ELR (cell line): ENCODE measurements at places on chromosomes 4 and X.

- no peak for DNase-seq
Observed at GRCh38 chr4:18012134-18012806, 9.3 kb downstream of the LCORL start.

- DNase-seq: peak; percentile 40
Observed at GRCh38 chr4:148998719-148999118, 556.5 kb upstream of the NR3C2 start.

DNA sequence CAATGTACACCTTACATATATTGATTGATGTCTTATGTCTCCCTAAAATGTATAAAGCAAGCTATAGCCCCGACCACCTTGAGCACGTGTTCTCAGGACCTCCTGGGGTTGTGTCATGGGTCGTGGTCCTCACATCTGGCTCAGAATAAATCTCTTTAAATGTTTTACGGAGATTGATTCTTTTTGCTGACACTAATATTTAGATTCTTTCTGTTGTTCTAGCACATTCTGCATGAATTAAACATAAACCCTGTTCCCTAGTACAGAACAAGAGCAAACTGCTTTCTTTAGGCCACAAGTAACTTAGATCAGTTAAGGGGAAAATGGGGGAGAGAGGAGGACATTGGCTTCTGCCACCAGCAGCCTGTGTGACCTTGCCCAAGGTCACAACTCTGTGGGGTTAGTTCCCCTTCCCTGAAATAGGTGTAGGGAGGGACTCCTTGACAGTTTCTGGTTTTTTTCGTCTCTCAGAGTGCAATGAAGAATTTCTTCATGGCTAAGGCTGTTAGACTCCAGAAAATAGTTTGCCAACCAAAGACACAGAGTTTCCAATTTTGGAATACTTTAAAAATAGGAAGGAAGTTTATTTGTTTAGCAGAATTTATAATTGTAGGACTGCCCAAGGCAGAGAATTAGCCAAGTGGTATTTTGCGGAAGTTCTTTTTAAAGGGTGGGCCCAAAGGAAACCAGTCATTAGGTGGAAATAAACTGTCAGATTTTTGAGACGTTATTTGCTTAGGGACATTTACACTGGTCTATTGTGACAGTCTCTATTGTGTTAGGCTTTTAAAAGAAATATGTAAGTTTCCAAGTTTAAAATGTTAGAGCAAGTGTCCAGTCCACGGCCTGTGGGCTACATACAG lies 29.4 kb downstream of the PTTG2 start:
- DNase-seq: no peak

- no peak for DNase-seq
Observed at GRCh38 chr4:78551420-78552351, at the start of gene ANXA3. Gene ANXA3, plus strand, starts transcription at chr4:78551770. Its CDS starts 2,704 bp downstream, at chr4:78554474.

DNA sequence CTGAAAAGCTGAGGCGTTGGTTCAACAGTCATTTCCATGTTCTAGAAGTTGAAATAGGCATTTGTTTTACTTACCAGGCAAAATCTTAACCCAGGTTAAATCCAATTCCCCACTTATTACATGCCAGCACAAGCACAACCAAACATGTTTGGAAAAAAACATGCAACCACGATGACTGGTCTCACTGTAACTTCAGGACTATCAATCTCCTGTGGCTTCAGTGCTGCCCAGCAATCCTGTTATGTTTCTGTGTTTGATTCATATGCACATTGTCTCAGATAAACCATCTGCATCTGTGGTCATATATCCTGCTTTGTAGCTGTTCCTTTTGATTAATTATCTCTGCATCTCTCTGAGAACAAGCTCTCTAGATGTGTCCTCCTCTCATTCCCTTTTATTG lies 28.3 kb downstream of the PRDM8 start:
- peak; percentile 36 for DNase-seq

- no peak for DNase-seq
Observed at GRCh38 chrX:136063340-136064079, 78.3 kb downstream of the SLC9A6 start.

DNA sequence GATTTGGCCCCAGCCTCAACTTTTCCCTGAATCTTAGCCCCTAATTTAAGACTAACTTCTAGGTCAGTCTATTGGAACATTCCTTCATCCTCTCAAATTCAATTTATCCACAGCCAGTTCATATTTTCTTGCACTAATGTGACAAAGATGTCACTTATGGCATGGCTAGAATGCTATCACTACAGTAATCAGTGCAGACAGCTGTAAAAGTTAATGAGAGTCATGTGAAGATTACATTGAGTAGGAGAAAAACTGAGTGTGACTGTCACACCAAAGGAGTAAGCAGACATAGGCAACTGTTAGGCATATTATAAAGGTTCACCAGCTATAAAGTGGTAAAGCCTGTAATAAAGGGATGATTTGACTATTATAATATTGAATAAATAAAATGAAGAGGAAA lies 42.6 kb downstream of the GABRG1 start:
- DNase-seq: no peak

DNA sequence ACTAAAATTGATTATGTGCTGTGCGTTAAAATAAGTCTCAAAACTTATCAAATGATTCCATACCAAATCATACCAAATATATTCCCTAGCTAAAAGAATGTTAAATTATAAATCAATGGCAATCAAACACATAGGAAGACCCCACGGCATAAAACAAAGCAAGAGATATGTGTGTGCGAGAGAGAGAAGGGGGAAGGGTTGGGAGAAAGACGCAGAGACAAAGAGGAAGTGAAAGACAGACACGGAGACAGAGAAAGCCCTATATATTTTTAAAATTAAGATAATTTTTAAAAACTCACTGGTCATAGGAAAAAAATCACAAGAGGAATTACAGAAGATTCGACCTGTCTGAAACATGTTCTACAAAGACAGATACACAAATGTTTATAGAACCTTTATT lies 371.4 kb downstream of the NLGN4X start:
- no peak for DNase-seq

- DNase-seq: no peak
Observed at GRCh38 chr4:185108669-185109068, 34.4 kb upstream of the SLC25A4 start.

- DNase-seq: peak; percentile 12
Observed at GRCh38 chr4:2417226-2417764, 1.1 kb downstream of the ZFYVE28 start.

- no peak for DNase-seq
Observed at GRCh38 chr4:123229286-123229685, 167.3 kb upstream of the SPRY1 start.

GRCh38 chr4:178633263-178633662 lies 1191.0 kb upstream of the AGA start:
- DNase-seq: peak; percentile 21

DNA sequence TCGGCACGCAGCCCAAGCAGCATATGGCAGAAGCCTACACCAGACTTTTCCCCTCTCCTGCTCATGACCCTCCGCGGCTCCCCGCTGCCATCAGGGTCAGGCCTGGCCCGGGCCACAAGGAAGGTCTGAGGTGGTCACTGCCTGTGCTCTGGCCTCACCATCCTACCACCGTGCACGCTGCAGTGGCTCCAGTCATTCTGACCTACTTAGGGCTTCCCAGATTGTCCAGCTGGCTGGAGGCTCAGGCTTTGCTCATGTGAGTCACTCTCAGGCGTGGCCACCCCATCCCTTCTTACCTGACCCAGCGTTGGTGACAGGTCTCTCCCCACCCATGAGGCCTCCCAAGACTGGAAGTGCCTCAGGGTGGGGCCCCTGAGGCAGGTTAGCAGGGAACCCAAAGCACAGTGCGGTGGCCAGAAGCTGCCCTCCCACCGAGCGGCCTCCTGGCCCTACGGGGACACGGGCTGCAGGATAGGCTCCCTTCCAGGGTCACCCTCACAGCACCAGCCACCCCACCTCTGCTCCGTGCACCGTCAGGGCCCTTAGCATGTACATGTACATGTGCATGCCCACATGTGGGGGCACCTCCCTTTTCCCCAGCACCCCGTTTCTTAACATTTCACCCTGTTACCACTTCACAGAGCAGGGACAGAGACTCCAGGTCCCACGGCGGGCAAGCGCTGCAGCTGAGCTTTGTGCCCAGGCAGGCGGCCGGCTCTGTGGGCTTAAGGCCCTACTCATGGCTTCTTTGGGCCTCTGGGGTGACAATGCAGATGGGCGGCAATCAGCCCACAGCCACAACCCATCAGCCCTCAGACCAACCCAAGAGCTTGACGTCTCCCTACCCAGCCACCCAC lies 2.2 kb downstream of the TREX2 start:
- DNase-seq: peak; percentile 15

GRCh38 chrX:508163-508562 lies 121.5 kb upstream of the PPP2R3B start:
- no peak for DNase-seq

DNA sequence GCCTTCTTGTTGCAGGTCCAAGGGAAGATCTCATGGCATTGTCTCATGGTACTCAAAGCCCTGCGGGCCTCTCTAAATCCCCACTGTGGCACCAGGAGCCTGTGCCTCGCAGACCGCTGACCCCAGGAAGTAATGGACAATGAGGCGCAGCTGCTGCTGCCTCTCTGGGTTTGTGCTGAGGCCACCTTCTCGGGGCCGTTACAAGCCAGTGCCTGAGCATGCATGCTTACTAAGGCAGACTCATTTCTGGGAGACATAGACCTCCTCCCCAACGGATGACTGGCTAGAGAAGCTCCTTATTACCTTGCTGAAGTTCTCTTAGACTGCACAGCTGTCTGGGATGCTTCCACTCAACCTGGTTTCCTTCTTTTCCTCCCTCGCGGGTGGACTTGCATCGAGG lies 1.3 kb downstream of the BDH2 start:
- no peak for DNase-seq

GRCh38 chr4:152398060-152398459 lies 137.8 kb downstream of the FBXW7 start:
- DNase-seq: peak; percentile 52

GRCh38 chr4:8468746-8469535 lies 28.4 kb downstream of the TRMT44 start:
- peak; percentile 61 for DNase-seq

GRCh38 chrX:84339507-84340364 lies 151.7 kb upstream of the RPS6KA6 start:
- DNase-seq: peak; percentile 47

DNA sequence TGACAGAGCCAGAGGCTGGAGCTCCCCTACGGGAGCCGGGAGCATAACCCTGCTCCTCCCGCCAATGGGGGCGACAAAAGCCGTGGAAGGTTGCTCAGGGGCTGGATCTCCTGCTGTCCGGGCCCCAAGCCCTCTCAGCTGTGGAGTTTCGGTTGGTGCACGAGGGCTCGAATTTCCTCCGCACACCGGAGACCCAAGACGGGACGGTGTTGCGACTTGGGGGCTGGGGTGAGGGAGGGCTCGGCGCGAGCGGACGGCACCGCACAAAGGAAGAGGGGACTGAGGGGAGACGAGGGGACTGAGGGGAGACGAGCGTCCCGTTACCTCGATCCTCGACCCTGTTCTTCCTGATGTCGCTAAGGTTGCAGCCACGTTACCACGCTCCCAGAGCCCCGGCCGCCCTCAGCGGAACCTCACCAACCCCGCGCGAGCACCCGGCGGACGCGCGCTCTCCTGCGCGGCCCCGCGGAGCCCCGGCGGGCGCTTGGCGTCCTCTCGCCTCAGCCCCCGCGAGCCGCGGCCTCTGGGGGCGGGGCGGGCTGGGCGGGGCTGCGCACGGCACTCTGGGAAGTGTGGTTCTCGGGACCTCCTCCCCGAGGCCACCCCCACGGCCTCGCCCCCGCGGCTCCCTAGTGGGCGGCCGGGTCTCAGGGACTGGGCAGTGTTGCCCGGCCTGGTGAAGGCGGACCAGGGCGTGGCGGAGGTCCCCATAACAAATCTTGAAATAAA lies at the start of gene KLHL8:
TSS of gene KLHL8 (minus strand) at position 525 of the 729 bp plus-strand sequence. CDS start 25,079 bp downstream, outside the sequence.
- DNase-seq: peak; percentile 87

DNA sequence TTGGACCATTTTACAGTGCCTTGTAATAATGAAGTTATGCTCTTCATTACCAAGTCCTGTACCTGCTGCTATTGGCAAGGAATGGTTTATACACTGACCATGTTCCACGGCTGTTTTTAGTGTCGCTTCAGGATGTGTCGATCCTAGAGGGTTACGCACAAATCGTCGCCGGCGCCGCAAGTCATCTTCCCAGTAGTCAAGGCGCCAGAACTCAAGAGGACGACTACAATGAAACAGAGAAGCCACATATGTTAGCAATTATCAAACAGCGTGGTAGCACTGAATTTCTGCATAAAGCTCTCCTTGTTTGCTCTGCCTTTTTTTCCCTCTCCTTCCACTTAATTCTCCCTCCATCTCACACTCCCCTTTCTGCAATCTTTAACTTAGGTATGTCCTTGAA lies 17.0 kb downstream of the MAB21L2 start:
- DNase-seq: no peak

- DNase-seq: peak; percentile 36
Observed at GRCh38 chrX:1212532-1212931, at the start of gene CRLF2. Gene CRLF2, minus strand, starts transcription at chrX:1212649. Its CDS starts 15 bp downstream, at chrX:1212634.

- no peak for DNase-seq
Observed at GRCh38 chrX:20639115-20639514, 372.4 kb upstream of the RPS6KA3 start.

DNA sequence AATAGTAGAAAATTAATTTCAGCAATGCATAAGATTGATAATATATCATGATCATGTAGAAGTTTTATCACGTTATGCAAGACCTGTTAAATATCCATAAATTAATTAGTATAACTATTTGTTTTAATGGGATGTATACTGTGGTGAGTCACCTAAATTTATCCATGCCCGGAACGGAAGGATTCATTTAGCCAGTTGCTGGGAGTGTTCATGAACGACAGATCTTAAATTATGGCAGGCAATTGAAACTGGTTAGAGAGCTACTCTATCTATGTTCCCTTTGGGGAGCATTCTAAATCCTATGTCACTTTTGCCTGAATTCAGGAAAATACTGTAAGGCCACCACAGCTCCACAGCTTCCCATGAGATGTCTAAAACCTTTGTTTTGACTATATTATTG lies 1950.5 kb upstream of the AGA start:
- DNase-seq: no peak

GRCh38 chr4:123168812-123169211 lies 227.8 kb upstream of the SPRY1 start:
- no peak for DNase-seq
